NCI-H1092 treated with DMSO at 0.1 percent for 48 hours (cell line): ENCODE measurements at places on chromosomes 12 and 14.

DNA sequence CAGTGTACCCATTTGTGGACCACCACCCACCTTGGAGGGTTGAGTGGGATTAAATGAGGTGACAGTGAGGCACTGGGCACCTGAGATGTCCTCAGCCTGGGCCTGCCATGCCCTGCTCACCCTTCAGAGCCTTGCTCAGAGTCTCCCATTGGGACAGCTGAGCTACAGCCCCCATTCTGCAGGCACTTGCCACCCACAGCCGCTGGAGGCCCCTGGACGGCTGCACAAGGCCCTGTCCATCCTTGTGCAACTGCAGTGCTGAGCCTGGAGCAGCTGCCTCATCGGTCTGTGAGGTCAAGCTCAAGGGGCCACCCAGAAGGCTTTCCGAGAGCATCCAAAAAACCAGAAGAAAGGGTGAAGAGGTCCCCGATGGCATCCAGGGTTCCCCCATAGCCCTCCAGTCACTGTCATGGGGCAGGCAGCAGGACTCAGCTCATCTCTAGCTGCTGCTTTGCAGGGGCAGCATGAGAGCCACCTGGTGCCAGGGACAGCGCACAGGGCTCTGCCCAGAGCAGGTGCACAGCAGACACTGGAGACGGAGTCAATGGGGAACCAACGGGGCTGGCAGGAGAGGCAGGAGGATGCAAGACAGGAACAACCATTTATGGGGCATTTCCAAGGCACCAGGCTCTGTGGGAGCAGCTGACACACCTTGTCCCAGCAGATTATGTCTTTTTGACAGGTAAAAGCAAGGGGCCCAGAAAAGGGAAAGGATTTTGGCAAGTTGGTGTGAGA, 84.6 kb downstream of the ARL6IP4 start:
- peak; percentile 47 for DNase-seq

DNA sequence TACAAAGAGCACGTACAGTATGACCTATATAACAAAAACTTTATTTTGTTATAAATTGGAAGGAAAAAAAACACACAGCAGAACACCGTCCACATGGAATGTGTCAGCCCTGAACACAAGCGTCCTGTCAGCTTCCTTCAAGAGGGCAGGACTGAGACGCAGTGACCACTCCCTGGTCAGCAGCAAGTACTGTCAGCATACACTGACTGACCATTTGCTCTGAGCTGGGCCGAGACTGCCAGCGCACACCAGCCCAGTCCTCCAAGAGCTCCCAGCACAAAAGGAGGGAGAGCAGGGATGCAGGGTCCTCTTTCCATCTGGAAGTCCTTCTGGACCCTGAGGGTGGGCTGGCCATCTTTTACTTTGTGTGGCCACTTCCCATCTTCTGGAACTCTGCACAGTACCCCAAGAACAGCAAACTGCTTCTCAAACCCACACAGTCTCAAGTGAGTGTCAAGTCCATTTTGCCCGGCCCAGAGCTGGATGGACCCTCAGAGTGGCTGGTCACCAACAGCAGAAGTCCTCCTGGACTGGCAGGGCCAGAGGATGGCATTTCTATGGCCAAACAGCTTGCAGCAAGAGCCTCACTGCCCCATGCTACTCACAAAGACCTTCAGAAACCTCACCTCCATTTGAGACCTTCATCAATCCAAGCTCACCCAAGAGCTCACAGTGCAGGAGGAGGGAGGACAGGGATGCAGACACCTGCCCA, 11.7 kb downstream of the CCDC88C start:
- no peak for DNase-seq

- DNase-seq, result peak; percentile 25
Observed at GRCh38 chr12:117189725-117190209, 503 bp downstream of the FBXO21 start.

DNA sequence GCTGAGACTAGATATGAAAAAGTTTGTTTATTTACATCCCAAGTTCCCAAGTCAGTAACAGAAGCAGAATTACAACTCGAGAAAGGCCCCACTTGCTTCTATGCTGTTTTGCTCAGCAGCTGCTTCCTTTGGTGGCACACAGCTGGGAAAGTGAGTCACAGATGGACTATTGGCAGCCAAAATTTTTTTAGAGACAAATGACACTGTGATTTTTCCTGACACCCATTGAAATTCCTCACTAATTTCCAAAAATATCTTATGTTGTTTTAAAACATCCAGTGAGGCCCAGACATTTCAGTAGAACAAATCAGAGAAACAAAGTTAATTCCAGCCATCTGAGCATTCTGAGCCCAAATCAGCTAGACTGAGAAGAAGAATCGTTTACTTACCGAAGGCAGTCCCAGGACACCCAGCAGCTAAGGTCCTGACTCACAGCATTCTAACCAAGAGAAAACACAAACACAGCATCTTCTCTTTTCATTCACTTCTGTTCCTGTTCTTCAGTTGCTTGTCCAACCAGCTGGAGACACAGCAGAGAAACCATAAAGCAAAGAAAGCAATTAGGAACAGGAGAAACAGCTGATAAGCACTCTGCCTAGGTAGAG, 188.3 kb downstream of the DAD1 start:
- no peak for DNase-seq

DNA sequence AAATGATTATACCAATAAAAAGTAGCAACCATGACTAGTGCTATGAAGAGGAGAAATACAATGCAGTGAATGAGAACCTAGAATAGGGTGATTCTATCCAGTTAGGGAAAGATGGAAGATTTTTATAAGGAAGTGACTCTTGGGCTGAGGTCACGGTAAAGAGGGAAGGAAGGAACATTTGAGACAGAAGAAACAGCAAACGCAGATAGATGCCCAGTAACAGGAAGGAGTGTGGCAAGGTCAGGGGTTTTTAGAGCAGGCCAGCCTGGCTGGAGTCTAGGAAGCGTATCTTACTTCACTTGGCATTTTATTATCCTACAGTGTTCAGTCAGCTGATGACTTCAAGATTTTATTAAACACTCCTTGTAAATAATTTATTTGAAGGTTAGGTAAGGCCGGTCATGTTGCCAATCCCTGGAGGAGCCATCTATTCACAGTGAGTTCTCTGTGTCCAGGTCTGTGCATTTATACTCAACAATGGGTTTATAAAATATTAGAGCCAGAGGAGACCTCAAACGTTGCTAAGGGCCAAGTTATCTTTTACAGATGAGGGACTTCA, 170.6 kb downstream of the PRKCH start:
- DNase-seq, result no peak

- no peak for DNase-seq
Observed at GRCh38 chr12:105083031-105083430, 1.2 kb downstream of the ALDH1L2 start.

GRCh38 chr12:10919809-10920208, 9.2 kb upstream of the PRH2 start:
- no peak for DNase-seq

DNA sequence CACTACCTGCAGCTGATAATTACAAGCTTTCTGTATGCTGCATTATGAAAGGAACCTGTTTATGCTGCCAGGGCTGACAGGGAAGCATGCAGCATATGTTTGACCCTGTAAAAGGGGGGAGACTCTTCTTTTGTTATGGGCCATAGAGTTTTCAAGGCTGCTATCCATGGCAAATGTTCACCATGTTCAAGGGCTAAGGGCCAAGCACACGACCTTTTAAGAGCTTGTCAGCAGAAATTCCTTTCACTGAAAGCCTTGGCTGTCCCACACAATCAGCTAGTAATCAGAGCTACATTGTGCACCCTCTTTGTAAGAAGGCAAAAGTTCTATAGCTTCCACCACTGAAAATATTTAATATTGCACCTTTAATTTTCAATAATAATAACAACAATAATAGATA, 74.2 kb upstream of the MBIP start:
- no peak for DNase-seq

DNA sequence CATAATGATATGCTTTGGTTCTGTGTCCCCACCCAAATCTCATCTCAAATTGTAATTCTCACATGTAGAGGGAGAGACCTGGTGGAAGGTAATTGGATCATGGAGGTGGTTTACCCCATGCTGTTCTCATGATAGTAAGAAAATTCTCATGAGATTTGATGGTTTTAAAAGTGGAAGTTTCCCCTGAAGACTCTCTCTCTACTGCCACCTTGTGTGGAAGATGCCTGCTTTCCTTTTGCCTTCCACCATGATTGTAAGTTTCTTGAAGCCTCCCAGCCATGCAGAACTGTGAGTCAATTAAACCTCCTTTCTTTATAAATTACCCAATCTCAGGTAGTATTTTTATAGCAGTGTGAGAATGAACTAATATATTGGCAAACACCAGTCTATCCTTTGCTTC, 260.4 kb upstream of the PPFIA2 start:
- DNase-seq, result no peak

DNA sequence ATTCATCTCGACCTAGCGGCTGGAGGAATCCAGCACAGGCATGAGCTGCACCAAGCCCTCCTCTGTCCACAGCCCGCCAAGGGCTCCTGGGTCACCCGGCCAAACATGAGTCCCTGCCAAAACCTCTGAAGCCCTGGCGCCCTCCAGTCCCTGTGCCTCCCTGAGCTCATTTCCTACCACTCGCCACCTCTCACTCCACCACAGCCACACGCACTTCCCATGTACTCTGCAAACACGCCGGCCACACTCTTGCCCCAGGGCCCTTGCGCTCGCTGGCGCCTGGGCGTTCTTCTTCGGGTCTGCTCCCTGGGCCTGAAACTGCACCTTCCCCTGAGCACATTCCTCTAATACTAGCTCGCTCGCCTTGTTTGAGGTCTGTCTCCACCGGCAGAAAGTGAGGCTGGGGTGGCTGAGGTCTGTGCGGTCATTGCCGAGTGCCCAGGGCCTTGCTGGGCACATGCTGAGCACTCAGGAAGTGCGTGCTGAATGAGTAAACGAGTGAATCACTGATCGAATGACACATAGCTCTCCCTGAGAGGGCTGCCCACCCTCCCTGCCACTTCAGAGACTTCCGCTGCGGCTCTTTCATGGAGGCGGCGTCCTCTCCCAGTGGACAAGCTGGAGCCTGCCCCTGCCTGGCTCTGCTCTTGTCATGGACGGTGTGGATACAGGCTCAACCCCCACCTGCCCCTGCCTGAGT, 33.7 kb upstream of the DLK1 start:
- no peak for DNase-seq

DNA sequence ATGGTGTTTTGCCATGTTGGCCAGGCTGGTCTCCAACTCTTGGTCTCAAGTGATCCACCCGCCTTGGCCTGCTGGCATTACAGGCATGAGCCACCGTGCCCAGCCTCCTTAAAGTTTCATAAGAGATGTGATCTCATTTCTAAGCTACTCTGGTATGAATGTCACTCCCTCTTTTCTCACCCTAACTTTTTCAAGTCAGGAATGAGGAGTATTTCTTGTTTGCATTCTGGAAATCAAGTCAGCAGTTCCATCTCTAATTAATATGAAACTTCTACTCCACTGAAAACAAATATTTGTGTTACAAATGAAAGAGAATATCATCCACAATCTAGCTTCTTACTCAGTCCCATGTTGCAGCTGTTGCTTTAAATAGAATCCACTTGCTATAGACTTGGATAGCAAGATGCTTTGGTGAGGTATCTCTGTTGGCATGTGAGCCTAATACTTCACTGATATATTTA, 61.3 kb downstream of the ARF6 start:
- no peak for DNase-seq

DNA sequence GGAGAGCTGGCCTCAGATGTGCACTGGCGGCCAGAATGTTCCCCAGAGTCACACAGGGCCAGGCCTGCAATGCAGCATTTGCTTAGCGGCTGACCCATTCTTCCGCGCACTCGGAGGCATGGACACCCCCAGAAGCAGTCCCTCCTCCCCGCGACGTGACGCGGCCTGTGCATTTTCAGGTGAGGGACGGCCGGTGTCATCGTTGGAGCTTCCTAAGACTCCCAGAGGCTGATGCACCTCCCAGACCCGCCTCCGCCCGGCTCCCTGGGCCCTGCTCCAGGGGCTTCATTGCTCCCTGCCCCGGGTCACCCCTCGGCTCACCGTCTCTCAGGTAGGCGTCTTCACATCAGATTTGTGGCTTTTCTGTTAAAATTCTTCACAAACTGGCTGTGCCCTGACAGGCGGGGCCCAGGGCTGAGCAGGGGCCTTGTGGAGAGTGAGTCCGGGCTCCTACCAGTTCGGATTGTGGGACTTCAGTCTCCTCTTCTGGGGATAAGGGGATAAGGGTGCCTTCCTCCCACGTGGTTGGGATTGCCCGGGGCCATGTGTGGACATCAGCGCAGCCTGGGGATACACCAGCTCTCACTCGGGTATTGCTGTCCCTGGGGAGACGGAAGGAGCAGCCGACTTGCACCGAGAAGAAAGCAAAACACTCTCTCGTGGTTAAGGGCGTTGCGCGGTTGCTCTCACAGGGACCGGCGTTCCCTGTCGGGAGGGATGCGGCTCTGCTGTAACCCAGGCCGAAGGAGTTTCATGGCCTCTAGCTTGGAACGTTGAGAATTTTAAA, 249.1 kb downstream of the ADGRD1 start:
- no peak for DNase-seq

GRCh38 chr12:93122569-93123091, 193.5 kb upstream of the EEA1 start:
- no peak for DNase-seq

- DNase-seq, result no peak
Observed at GRCh38 chr12:112331886-112332285, 50.3 kb downstream of the HECTD4 start.

GRCh38 chr12:6326316-6327228, 15.3 kb downstream of the TNFRSF1A start:
- DNase-seq, result no peak

DNA sequence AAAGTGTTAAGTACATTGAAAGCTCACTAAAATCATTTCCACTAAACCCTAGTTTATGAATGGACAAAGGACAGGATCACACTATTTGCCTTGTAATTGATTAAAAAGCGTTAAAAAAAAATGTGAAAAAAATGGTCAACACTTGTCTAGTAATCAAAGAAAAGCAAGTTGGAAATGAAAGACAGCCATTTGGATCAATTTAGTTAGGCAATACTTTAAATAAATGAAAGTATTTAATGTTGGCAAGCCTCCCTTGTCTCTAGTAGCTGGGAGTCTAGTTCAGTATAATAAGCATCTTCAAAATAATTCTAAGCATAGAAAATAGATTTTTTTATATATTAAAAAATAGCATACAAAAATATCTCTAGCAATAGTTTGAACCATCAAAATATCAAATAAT, 14.2 kb upstream of the CNIH1 start:
- no peak for DNase-seq

GRCh38 chr12:119692997-119693396, 25.1 kb downstream of the PRKAB1 start:
- peak; percentile 38 for DNase-seq

DNA sequence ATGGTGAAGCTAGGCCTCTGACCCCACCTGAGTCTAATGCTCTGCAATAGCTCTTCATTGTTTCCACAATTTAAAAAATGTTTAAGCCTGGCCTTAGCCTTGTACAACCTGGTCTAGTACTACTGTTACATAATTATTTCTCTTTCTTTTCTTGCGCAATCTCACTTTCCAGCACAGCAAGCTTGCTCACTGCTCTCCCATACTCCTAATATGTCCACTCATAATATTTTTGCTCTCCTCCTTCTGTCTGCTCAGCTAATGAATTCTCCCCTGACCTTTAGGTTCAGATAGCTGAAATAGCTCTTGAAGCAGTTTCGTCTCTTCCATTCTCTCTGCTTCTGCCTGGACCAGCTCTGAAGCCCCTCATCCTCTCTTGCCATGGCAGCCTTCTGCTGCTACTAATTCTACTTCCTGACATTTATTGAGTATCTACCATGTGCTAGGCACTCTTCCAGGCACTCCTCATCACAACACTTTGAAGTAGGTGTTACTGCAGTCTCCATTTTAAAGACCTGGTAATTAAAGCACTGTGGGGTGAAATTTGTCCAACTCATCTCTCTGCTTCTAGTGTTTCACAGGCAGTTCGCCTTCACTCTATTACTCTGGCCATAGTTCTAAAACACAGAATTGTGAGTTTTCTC, 2.8 kb upstream of the SLC48A1 start:
- no peak for DNase-seq

- no peak for DNase-seq
Observed at GRCh38 chr14:26403760-26404159, 194.1 kb downstream of the NOVA1 start.
